CD8-positive, alpha-beta T cell (primary cell): ENCODE measurements at places on chromosomes 1 and 21.

- DNase-seq = no peak
Observed at GRCh38 chr1:6948861-6949260, 163.6 kb downstream of the CAMTA1 start.

- no peak for DNase-seq
Observed at GRCh38 chr1:109392037-109392787, 5.5 kb downstream of the SORT1 start.

GRCh38 chr1:10835822-10836421, 39.5 kb upstream of the CASZ1 start:
- DNase-seq = no peak

GRCh38 chr1:55689800-55690199, 474.6 kb upstream of the USP24 start:
- DNase-seq = no peak

GRCh38 chr1:88462096-88462487, 222.0 kb upstream of the PKN2 start:
- DNase-seq = no peak

GRCh38 chr21:21137986-21138385, 139.8 kb downstream of the NCAM2 start:
- DNase-seq = no peak

DNA sequence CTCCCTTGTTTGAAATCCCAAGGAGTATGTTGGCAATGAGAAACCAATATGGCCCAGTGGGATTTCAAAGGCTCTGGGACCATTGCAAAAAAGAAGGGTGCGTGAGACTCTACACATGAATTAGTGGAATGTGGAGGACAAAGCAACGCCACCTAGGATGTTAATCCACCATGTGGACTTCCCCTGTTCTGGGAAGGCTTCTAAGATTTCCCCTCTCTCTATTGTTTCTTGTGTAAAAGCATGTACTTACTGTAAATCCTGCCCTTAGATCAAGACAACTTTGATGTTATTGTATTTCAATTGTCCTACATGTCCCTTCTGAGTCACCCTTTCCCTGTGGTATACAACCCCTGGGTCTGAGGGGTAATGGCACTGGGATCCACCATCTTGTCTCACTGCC, 4.7 kb upstream of the ACADM start:
- DNase-seq = no peak

GRCh38 chr1:192952646-192953045, 106.5 kb downstream of the UCHL5 start:
- no peak for DNase-seq

DNA sequence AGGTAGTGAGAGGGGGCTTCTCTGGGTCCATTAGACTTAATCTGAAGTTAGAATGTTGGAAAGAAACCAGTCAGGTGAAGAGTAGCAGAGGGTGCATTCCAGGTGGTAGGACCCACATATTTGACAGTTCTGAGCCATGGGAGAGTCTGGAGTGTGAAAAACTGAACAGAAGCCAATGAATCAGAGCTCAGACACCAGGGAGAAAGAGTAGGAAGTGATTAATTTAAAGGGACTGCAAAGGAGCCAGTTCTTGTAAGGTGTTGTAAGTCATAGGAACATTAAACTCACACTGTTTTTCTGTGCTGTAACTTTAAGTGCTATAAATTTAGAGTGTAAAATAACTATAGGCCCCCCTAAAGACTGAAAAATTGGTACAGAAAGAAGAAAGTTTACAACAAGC, 5.9 kb upstream of the DHX9 start:
- DNase-seq = no peak

- DNase-seq = no peak
Observed at GRCh38 chr1:193060938-193061337, 1.5 kb downstream of the RO60 start.

DNA sequence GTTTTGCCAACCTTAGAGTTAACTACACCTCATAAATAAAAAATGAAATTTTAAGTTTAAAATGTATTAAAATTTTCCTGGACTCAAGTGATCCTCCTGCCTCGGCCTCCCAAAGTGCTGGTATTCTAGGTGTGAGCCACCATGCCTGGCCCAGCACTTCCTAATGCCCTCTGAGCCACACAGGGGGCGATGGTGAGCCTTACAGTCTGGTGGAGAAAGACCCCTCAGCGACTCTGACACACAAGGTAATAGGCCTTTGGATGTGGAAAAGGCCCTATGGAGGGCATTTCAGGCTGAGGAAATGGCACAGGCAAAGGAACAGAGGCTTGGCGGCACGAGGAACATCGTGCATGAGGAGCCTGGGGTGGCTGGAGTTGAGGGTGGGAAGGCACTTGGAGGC, 6.7 kb downstream of the CITED4 start:
- DNase-seq = no peak

DNA sequence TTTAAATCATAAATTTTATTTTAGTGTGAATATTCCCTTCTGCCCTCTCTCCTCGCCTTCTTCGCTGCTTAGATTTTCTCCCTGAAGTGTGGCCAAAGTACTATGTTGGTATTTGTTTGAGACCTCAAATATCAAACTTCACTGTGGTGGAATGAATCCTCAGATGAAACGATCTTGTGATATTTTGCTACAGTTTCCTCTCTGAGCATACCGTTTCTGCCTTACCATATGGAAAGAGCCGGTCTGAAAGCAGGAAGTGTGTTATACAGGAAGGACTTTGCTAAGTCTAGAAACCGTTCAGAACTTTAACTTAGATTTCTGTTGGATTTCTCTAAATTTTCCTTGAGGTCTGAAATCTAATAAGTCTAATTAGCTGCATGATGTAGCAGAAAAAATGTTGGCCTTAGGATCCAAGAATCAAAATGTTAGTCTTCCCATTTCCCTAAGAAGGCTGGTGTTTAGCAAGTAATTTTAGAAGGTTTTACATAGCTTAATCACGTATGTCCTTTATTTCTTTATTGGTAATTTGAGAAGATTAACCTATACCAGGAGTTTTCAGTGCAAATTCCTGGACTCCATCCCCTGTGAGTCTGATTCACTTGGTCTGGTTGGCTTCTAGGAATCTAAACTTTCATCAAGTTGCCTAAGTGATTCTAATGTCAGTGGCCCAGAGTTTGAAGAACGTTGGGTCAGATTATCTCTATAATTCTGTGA, 30.7 kb downstream of the SDCCAG8 start:
- DNase-seq = no peak

DNA sequence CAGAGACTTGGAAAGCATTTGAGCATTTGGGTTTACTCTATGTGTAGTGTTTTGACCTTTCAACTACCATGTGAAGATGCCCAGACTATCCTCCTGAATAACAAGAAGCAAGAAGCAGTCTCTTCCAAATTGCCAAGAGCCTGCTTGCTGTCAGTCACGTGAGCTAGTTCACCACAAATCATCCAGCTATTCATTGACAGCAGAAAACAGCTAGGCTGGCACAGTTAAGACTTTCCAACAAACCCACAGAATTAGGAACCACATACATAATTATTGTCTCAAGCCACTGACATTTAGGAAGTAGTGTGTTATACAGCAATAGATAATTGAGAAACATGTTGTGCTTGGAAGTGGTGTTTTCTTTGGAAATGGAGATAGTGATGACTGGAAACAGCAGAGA, 1652.0 kb downstream of the NCAM2 start:
- no peak for DNase-seq

GRCh38 chr1:157932069-157932468, 61.4 kb upstream of the KIRREL1 start:
- no peak for DNase-seq

DNA sequence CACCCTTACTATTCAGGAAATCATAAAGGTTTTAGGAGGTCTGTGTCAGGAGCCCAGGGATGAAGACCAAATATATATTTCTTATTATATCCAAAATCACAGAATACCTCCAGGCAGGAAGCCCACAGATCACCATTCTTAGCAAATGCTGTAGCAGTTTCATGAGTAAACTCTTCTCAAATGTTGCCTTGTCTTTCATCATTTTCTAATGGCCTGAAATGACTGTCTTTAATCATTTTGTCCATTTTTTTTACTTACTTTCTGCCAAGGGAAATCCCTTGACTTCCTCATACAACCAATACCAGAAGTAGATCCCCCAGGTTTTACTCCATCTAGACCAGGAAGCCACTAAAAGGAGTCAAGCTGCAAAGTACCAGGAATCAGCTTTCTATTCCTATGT, 32.4 kb downstream of the PSMG1 start:
- no peak for DNase-seq

GRCh38 chr21:43352568-43353281, 74.2 kb downstream of the SIK1 start:
- DNase-seq = no peak

DNA sequence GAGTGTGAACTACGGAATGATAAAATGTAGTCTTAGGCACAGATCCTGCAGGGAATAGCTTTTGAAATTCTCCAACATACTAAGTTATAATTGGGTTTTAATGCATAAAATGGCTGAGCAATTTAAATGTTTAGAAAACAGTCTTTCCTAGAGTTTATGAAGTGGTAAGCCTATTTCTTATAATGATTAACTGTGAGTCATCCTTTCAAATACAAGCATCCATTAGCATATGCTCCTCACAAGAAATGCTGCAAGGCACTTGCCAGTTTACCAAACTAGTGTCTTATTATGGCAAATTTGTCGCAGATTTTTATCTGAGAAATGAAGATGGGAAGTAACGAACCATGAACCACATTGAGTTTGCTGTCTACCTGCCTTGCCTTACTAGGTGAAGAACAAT, 101.3 kb upstream of the ESRRG start:
- DNase-seq = no peak

DNA sequence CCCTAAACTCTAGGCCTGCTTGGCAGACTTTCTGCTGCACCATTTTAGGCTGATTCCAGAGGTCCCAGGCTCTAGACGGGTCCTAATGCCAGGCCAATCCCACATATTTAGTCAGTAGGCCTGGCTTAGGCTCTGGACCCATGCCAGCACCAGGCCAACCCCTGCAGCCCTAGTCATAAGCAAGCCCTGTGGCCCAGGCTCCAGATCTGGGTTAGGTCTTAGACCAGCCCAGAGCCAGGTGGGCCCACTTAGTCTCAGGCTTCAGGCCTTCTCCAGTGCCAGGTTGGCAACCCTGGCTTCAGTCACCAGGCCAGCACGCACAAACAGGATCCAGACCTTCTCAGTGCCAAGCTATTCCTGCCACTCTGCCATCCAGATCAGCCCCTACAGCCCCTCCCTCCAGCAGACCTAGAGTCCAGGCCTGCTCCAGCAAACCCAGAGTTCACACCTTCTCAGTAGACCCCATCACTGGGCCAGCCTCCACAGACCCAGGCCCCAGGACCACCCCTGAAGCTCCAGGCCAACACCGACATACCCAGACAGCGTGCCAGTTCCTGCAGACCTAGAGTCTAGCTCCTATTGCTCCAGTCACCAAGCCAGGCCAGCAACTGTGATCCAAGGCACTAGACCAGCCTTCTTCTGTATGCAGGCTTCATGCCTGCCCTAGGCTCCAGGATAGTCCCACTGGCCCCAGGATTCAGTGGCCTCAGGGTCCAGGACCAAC, 467.6 kb downstream of the RWDD3 start:
- DNase-seq = no peak

DNA sequence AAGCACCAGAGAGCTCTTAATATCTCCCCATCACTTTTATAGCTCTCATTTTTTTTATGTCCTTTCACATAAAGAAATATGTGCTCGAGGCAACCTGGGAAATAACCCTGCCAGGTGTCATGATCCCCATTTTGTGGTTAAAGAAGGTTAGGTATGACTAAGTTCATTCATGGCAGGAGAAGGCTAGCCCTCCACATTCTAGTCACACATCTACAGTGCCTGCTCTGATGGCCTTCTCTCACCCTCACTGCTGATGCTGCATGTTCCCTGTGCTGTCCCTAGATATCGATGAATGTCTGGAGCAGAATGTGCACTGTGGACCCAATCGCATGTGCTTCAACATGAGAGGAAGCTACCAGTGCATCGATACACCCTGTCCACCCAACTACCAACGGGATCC, 187.5 kb downstream of the TPR start:
- no peak for DNase-seq

DNA sequence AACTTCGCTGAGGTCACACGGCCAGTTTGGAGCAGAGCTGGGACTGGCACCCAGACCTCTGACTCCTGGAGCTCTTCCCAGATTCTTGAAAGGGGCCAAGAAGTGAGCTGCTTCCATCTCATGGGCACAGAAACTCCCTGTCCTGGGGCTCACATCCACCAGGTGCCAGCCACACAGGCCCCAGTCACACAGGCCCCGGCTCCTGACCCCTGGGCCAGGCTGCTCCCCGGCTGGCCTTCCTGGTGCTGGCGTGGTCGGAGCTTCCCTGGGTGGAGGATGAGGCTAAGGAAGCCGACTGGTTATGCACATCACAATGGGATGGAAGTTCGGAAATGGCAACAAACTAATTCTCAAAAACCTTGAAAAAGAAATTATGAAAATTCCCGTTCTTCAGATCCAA, 3.0 kb upstream of the GABRD start:
- no peak for DNase-seq

DNA sequence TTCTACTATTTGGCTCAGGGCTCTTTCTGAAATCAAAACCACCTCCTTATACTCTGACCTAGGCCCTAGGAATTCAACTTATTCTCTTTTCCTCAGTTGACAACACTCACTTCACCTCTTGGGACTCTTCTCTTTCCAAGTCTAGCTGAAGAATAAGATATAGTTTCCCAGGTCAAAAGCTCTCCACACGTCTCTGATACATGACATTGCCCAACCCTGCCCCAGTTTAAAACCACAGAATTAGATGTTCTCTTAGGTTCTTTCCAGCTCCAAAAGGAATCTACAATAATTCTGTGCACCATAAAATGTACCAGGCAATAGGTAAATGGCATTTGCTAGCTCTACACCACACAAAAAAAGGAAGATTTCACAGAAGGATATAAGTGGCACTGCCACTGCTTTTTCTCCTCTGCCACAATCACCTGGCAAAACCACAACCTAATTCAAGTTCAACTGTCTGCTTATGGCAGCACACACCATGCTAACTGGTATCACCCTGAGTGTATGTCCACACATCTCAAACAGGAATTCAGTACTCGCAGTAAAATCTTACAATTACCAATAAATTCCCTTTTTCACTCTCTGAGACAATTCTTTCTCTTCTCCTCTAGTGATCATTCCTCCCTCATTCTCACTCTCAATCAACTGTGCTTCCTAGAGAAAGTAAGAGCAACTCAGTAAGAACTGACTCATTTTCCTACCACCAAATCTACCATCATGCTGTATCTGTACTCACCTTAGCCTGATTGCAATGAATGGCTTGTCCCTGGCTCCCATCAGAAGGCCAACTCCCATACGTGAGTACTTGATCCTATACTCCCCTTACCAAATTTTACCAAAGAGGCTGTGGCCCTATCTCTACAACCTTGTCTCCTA, 27.3 kb downstream of the ZBTB8OS start:
- DNase-seq = no peak

DNA sequence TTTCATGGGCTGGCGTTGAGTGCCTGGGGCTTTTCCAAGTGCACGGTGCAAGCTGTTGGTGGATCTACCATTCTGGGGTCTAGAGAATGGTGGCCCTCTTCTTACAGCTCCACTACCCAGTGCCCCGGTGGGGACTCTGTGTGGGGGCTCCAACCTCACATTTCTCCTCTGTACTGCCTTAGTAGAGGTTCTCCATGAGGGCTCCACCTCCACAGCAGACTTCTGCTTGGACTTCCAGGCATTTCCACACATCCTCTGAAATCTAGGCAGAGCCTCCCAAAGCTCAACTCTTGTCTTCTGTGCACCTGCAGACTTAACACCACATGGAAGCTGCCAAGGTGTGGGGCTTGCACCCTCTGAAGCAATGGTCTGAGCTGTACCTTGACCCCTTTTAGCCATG, 82.1 kb downstream of the CCDC18 start:
- DNase-seq = no peak
